ENCODE measurements at places on chromosomes 4 and X.

DNA sequence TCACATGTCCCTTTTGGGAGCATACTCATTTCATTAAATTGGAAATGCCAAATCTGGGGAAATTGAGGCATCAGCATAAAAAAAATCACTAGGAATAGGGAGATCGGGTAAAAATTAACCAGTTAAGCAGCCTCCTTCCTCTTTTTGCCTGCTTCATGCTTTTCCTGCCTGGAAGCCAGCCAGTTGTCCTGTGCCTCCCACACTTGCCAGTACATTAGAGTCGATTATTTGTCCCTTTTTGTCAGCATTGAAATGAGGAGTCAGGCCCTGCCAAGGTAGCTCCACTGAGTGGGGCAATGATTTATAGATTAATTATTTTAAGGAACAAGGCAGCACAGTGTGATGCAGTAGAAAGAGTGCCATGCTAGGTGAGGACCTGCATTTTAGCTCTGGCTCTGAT lies 55.3 kb downstream of the SH2D1A start:
- no peak for DNase-seq

DNA sequence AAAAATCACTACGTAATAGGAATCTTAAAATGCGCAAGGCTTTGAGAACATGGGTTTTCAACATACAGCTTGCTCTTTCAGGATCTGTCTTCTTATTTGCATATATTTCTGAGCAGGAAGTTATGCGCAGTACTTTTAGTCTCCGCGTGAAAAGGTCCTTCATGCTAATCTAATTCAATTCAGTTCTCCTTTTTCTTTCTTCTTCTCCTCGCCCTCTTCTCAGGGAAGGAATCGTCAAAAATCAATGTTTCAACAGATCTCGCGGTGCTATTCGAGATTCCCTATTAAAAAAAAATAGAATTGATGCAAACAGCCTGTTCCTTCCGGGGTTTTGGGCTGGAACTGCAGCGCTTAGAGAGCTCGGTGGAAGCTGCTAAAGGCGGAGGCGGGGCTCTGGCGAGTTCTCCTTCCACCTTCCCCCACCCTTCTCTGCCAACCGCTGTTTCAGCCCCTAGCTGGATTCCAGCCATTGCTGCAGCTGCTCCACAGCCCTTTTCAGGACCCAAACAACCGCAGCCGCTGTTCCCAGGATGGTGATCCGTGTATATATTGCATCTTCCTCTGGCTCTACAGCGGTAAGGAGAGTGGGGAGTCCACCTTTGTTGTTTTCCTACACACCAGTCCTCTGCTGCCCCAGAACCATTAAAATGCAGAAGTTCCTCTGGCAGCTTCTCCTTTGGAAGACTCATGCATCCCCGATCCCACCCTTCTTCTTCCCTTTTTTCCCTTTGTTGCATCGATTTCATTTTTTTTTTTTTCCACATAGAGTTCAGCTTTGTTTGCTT lies at the start of the genes HMGN5 and SH3BGRL:
TSS of gene HMGN5 (minus strand) at position 243 of the 785 bp plus-strand sequence. CDS start 80,364 bp downstream, outside the sequence.
TSS of gene SH3BGRL (plus strand) at position 432 of the 785 bp plus-strand sequence. CDS start at position 531, 99 bp downstream.
- DNase-seq = peak; percentile 60

- no peak for DNase-seq
Observed at GRCh38 chrX:98068024-98068580, 1184.4 kb downstream of the RPA4 start.

GRCh38 chrX:14963447-14964236 lies 90.4 kb downstream of the MOSPD2 start:
- DNase-seq = no peak

- peak; percentile 27 for DNase-seq
Observed at GRCh38 chr4:112075129-112075753, 70.0 kb upstream of the FAM241A start.

GRCh38 chr4:112378858-112379257 lies 81.7 kb downstream of the ALPK1 start:
- no peak for DNase-seq

DNA sequence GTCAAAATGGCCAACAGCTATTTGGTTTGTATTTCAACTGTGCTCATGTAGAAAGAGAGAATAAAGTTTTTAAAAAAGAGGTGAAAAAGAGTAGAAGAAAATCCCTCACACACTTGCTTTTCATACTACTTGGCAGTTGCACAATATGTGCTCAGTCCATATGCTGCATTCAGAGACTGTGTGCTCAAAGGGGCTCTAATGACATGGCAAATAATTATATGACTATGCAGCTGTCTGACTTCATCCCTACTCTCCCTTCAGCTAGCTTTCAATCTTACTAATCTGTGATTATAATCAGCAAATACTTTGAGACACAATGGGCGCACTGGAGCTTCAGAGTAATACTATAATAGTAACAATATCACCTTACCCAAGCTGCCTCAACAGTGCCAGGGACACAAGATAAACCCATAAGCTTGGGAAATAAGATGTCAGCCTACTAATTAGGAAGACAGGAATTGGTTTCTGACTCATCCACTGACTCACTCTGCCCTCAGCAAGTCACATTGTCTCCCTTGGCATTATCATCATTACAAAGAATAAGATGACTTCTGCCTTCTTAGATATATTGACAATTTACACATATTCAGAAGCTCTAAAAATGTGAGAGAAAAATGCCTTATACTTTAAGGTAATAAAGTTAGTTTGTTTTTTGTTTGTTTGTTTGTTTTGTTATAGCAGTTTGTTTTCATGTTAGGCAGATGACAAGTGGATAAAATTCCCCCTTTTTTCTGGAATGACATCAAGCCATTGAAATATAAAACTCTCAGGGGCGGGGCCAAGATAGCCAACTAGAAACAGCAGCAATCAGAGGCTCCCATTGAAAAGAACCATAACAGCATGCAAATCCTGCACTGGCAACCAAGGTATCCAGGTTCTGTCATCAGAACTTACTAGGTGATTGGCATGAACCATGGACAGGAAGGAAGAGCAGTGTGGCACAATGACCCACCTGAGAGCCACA lies 311.6 kb downstream of the FAM133A start:
- no peak for DNase-seq

- peak; percentile 31 for DNase-seq
Observed at GRCh38 chr4:153205757-153206156, 1.5 kb downstream of the TRIM2 start.

Measured in T-helper 2 cell treated with Interferon-gamma antibody and Interleukin-4, amounts not matched to agents 5 μg/mL and 100 μg/mL, for 36 hours (primary cell).